Activated CD4-positive, CD25-positive, alpha-beta regulatory T cell (primary cell): ENCODE measurements at places on chromosomes 1 and 21.

GRCh38 chr1:200674838-200675587 is 5.3 kb upstream of the DDX59 start:
- DNase-seq = no peak

- DNase-seq = no peak
These were observed 64.5 kb upstream of the SLC44A3 start for GRCh38 chr1:94755675-94756074.

GRCh38 chr1:71041806-71042205 is 5.8 kb downstream of the PTGER3 start:
- DNase-seq = no peak

- no peak for DNase-seq
These were observed 50.4 kb downstream of the KIF21B start for GRCh38 chr1:200972985-200973742.

DNA sequence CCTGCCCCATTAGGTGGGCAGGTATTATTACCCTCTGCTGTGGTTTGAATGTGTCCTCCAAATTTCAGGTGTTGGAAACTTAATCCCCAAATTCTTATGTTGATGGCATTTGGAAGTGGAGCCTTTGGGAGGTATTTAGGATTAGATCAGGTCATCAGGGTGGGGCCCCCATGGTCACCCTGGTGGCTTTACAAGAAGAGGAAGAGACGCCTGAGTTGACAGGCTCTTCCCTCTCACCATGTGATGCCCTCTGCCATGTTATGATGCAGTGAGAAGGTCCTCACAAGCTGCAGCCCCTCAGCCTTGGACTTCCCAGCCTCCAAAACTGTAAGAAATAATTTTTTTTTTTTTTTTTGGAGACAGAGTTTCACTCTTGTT is 8.8 kb upstream of the THEMIS2 start:
- DNase-seq = no peak

- DNase-seq = no peak
These were observed 3.2 kb upstream of the B3GALT2 start for GRCh38 chr1:193189442-193190095.

- DNase-seq = no peak
These were observed 13.8 kb downstream of the EIF4G3 start for GRCh38 chr1:21162740-21163464.

DNA sequence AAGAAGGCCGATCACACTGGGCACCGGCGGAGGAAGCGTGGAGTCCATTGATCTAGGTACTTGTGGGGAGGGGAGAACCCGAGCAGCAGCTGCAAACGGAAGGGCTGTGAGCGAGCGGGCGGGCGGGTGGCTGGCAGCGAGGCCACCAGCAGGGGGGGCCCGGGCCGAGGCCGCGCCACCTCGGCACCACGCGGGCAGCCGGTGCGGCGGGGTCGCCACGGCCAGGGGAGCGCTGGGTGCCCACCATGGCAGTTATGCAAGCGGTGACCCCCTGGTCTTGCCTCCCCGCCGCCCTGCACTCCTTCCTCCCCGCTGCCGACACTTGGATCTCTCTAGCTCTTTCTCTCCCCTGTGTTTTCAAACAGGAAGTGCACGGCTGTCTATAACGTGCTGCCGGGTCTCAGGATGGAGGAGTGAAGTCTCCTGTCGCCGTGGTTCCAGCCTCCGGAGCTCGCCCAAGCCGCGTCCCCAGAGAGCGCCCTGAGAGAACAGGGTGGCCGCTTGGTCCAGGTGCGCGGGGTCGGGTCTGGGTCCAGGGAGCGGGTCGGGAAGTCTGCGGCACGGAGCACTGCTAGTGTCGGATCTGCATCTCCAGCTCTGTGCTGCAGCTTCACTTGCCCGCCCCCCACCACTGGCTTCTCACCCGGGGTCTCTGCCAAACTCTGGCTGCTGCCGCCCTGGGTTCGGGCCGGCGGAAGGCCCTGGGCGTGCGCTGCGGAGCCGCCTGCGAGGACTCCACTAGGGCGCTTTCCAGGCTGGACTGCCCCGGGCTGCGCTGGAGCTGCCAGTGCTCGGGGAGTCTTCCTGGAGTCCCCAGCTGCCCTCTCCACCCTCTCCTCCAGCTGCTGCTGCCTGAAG is 22.7 kb downstream of the LRRC8D start:
- peak; percentile 65 for DNase-seq

DNA sequence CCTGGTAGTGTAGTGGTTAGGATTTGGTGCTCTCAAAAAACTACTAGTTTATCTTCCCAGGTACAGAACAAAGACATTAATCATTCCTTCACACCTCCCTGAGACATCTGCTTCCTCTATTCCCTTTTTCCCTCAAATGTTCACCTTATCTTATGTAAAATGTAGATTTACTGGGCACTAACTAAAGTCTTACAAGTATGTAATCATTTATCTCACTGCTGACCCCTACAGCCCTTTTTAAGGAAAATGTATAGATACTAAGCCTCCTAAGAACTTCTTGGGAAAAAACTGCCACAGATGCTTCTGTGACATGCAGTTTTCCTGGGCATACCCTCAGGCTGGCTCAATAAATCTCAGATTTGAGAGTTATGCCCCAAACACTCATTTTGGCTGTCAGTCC is 50.8 kb upstream of the NEK7 start:
- DNase-seq = no peak

DNA sequence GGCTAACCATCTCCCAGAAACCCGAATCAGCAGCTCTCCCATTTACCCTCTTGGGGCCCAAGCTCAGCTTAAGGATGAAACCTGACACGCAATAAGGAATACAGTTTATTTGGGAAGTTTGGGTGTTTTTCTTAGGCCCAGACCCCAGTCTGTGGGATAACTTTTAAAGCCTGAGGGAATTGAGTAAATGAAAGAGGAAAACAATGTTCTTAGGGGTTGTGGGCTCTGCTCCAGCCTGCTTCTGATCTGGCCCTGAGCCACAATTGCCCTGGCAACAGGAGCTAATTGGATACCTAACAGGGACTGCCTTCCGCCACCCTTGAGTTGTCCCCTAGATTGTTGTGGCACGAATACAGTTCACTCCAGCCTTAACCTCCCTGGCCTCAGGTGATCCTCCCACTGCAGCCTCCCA is 20.1 kb downstream of the DYRK3 start:
- DNase-seq = no peak

GRCh38 chr1:18691648-18692047 is 61.0 kb downstream of the PAX7 start:
- no peak for DNase-seq

GRCh38 chr1:218514689-218515088 is 169.6 kb downstream of the TGFB2 start:
- DNase-seq = no peak

DNA sequence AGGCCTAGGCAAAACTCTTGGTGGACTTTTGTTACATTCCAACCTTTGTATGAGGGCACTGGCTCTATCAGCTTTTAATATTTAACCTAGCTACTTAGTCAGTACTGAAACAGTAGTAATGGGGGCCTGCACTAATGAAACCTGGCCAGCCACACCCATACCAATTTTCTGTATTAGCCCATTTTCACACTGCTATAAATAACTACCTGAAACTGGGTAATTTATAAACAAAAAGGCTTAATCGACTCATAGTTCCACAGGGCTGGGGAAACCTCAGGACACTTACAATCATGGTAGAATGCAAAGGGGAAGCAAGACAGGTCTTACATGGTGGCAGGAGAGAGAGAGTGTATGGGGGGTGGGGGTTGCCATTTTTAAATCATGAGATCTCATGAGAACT is 245.7 kb upstream of the RGS18 start:
- DNase-seq = no peak

DNA sequence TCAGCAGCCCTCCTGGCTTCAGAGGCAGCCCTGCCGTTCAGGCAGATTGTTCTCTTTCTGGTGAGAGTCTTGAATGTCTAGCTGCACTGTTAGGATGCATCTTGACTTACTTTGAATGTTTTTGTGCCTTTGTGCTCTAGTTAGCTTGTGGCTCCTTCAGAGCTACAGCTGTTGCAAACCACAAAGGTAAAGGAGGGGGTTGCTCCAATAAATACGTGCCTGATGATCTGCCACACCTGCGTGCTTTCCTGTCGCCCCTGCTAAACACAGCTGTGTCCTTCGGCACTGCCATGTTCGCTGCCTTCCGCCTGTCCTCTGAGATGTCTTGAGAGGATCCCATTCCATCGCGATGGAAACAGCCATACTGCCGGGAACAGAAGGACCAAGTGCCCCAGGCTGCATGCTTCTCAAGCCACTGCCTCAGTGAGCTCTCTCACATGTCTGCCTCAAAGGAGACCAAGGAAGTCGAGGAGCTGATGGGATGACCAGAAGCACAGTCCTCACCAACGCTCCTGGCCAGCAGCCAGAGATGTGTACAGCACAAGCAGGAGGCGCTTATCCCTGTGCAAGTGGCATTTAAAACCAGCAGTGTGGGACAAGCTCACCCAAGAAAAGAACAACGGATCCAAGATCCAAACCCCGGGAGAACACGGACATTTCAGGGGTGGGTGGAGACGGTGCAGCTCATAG is 12.0 kb upstream of the SMIM12 start:
- no peak for DNase-seq

- DNase-seq = no peak
These were observed 512.7 kb upstream of the ADGRL4 start for GRCh38 chr1:79519084-79519760.

GRCh38 chr1:178847396-178847849 is 23.5 kb downstream of the ANGPTL1 start:
- DNase-seq = no peak

DNA sequence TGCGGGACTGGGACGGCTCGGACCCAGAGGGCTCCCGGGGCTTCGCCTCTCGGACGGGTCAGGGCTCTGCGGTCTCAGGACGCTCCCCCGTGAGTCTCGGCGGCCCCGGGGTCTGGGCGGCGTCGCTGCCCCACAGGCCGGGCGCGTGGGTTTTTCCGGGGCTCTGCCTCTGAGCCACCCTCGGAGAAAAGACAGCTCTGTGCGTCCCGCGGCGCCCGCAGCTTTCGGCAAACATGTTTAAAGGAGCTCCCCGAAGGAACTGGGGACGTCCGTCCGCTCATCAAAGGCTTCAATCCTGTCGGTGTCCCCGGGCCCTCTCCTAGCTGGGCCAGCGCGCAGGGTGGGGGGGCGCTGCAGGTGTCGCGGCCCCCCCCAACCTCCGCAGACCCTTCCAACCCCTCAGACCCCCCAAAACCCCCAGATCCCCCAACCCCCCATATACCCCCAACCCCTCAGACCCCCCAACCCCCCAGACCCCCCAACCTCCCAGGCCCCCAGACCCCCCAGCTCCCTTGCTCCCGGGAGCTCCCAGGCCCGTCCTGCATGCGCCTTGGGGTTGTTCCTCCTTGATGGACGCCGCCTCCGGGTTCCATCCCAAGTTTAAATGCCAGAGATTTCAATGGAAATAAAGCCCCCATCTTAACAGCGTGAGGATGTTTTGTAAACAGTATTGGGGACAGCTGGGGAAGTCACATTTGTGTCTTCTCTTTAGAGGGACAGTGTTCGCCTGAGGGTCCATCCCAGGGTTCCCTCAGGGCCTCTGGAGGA is 996 bp upstream of the C1orf159 start:
- no peak for DNase-seq

DNA sequence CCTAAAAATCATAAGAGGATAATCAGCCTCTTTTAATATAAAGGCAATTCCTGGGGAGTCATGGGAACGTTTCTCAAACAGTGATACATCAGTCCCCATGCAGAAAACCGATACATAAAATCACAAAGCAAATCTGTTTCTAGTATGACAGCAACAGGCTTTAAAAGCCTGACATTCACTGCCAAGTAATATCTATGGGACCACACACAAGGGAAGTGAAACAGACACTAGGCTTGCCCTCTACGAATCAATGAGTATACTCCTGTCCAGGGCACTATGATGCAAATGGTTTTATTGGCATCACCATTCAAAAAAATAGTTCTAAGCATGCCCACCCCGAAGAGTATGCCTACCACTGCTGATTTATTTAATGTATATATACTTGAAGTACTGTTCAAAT is 54.4 kb downstream of the TIAM1 start:
- no peak for DNase-seq

- peak; percentile 24 for DNase-seq
These were observed at the start of gene TMCO4 for GRCh38 chr1:19799230-19800075. Gene TMCO4 (minus strand): TSS chr1:19799916. CDS start chr1:19780758, 19,158 bp downstream.

GRCh38 chr1:7684132-7684531 is 87.0 kb upstream of the VAMP3 start:
- no peak for DNase-seq

GRCh38 chr1:33653226-33653625 is 180.8 kb downstream of the ZSCAN20 start:
- no peak for DNase-seq

- DNase-seq = no peak
These were observed 464.6 kb downstream of the PCP4 start for GRCh38 chr21:40331804-40332203.

- DNase-seq = no peak
These were observed 110.8 kb downstream of the LACTBL1 start for GRCh38 chr1:22861764-22862440.

- DNase-seq = no peak
These were observed 109.1 kb upstream of the USH2A start for GRCh38 chr1:216532251-216532798.

DNA sequence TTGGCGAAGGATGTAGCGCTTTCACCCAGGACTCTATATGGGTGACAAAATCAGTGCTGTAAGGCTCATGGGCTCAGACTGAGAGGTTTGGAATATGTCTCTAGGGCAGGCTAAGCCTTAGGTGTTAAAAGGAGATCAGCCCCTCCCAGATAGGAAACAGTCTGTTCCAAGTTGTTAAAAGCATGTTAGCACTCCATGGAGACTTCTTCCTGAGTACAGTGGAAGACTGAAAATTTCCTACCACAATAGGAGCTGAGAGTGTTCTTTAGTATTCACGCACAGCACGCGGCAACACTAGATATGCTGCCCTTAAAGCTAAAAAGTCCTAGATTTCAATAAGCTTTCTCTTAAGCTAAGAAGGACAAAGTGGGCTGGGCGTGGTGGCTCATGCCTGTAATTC is 122.1 kb downstream of the TRABD2B start:
- DNase-seq = no peak

- no peak for DNase-seq
These were observed 380.0 kb upstream of the ADGRL2 start for GRCh38 chr1:81420760-81421159.

GRCh38 chr1:7931446-7931812 is 9.2 kb downstream of the TNFRSF9 start:
- DNase-seq = no peak

DNA sequence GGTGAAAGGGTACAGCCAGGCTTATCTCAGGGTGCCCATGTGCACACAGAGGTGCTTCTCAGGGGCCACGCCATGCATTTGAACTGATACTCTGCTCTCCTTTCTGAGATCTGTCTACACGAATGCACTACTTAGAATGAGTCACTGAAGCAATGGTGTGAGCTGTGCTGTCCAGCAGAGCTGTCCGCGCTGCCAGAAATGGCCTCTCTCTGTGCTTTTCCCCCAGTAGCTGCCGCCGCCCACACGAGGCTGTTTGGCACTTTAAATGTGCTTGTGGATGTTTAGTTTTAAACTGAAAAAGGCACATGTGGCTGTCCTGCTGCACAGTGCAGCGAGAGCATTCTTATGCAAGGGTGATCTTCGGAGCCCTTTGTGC is 87.1 kb upstream of the COL6A1 start:
- DNase-seq = no peak

- no peak for DNase-seq
These were observed 143.9 kb upstream of the HMGB4 start for GRCh38 chr1:33719771-33720670.
